Esophagus mucosa (tissue), 1 donor: ENCODE measurements at places on chromosomes 7 and 10. TPM values are rescaled to one million over a fixed set of nuclear protein-coding genes. Genes with fewer than 3 reads are reported as not detected.

Gene CALCR
- total RNA-seq, result not detected

Gene DNAJC12
- total RNA-seq, result 0.16 TPM

Gene CACNB2
- 0.40 TPM for total RNA-seq

Gene ATP6V0A4
- 1.6 TPM for total RNA-seq

Gene MCU
- 23.0 TPM for total RNA-seq

Gene NPTX2
- total RNA-seq, result 1.4 TPM

Gene PSAP
- total RNA-seq, result 376 TPM

Gene DUSP5
- total RNA-seq, result 26.8 TPM

DNA sequence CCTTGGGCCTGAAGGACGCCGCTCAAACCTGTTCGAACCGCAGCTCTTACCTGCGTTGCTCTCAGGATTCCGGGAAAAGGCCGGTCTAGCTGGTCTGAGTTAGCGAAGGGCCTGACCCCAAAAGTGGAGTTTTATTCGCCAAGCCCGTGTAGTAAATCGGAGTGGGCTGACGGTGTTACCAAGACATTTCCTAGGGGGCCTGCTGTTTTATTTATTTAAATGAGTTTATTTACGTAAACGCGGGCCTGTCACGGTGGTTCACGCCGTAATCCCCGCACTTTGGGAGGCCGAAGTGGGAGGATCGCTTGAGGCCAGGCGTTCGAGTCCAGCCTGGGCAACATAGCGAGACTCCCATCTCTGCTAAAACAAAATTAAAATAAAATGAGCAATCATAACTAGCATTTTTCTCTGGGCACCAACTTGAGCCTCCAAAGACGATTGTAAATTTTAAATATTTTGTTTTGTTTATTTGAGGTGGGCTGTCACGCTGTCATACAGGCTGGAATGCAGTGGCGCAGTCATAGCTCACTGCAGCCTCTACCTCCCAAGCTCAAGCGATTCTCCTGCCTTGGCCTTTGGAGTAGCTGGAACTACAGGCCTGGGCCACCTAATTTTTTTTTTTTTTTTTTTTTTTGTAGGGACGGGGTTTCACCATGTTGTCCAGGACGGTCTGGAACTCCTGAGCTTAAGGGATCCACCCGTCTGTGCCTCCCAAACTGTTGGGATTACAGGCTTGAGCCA lies 903 bp downstream of the ZNF655 start:
- no peak for ATAC-seq

- ATAC-seq, result no peak
Observed at GRCh38 chr7:134995239-134996096, 9.2 kb downstream of the AGBL3 start.

DNA sequence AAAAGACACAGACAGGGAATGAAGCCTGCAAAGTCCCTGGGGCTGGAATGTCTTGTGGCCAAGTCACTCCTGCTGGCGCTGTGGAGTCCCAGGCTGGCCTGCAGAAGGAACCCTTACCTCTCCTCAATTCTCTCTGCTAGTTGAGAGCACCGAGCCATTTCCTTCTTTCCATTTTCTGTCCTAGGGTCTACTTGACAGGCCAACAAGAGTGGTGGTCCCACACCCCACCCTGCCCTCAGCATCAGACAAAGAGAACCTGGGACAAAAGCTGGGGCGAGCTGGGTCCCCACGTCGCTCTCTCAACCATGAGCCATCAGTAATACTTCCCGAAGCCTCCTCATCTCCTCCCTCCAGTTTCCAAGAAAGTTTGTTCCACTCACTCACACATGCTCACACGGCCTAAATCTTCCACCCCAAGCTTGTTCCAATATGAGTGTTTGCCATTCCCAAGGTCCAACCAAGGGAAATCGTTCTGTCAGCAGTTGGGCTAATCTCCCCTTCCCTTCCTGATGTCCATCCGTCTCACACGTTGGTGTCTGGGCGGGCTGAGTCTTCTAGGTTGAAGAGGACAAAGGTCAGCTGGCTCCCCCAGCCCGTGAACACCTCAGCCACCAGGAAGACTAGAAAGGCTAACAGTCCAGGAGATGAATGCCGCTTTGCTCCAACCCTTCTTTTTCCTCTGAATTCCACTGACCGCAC lies 44.3 kb downstream of the CLEC2L start:
- ATAC-seq, result no peak

- no peak for ATAC-seq
Observed at GRCh38 chr10:116132780-116133399, 140.1 kb downstream of the GFRA1 start.

DNA sequence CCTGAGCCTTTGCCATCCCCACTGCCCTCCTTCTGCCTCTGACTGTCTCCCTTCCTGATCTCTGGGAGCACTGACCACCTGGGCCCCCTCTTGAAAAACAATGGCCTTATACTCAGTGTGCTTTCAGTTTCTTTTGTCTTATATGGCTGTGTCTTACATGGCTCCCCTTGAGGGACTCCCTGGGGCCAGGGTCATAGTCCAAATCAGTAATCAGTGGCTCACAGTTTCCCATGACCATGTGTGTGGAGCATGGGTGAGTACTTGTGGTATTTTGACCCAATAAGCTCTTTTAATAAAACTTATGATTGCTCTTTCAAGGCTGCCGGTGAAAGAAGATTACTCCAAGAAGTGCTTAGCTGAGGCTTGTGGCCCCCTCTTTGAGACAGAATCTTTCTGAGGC lies 62.4 kb upstream of the PCBD1 start:
- no peak for ATAC-seq

- peak; percentile 39 for ATAC-seq
Observed at GRCh38 chr10:4266416-4267085, 481.5 kb upstream of the KLF6 start.

GRCh38 chr10:120402147-120402766 lies 54.8 kb upstream of the PLPP4 start:
- no peak for ATAC-seq

DNA sequence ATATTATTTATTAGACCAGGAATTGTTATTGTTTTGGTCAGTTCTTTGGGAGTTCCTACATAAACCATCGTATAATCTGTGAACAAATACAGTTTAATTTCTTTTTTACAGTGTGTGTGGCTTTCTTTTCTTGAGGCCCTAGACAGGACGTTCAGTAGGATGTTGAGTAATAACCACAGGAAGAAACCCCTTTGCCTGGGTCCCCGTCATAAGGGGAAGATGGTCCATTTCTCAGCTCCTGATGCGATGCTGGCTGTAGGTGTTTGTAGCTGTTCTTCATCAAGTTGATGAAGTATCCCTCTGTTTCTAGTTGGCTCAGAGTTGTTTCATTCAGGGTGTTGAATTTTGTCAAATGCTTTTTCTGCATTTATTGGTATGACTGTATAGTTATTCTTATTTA lies 219.7 kb upstream of the ADARB2 start:
- ATAC-seq, result no peak

DNA sequence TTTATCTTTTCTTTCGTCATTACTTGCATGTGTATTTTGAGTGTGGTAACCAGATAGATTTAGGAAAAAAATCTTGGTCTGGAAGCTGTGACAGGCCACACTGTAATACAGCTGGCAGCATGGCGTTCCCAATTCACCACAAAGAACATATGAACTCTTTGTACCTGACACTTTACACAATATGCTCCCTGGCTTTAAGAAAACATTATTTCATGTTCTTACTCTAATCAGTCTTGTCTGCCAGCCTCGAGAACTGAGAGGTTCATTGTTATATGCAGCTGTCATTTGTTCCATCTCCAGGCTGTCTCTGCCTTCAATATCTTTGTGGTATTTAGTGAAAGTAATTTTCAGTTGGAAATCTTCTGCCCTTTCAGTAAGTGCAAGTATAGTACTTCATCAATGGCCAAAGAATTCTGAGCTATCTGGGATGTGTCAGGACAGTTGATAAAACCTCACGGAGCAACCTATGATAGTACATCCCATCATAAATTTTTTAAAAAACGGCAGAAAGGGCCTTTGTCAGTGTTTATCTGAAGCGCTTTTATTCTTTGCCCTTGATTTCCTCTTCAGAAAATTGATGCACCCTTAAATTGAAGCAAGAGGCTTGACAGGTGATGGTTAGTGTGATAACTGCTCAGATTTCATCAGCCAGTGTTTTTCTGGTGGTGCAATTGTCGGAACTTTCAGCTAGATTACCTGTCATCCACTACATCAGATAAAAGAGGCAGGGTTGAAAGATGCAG lies 146.3 kb upstream of the SP8 start:
- no peak for ATAC-seq

DNA sequence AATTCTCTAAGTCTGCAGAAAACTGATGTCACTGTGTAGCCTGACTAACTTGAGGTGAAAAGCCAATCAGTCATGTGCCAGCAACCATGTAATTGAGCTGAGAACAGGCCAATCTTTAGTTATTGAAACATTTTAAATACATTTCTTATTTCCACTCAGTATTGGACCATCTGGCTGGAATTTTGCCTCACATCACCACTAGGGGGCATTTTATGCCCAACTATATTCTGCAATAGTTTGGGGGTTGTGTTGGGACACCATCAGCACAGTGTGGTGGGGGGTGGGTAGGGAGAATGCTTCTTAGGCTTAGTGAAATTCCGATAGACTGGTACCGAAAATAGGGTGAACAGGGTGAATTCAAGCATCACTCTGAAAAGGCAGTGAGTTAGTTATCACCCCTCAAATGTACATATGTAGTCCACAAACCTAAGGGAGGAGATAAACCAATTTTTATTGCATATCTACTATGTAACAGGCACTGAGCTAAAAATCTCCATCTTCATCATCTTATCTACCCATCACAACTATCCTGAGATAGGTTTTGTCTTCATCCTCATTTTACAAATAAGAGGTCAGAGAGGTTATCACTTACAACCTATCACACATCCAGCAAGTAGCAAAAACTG lies 17.8 kb downstream of the NPSR1 start:
- ATAC-seq, result peak; percentile 37

GRCh38 chr7:102152672-102153598 lies 133.7 kb upstream of the SH2B2 start:
- ATAC-seq, result peak; percentile 90

DNA sequence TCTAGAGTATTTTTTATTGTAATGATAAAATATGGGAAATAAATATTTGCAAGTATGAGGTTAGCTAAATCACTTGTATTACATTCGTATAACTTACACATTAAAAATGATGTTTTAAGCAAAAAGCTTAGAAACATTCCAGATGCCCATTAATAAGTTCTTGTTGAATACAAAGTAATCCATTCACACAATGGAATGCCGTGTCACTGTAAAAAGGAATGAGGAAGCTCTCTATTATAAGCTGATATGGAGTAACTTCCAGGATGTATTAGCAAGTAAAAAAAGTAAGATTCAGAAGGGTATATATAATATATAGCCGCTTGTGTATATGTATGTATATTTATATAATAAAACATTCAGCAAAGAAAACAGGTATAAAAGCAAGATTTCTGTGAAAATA lies 412.8 kb upstream of the MTPN start:
- ATAC-seq, result no peak

GRCh38 chr7:152866791-152867501 lies 107.4 kb downstream of the ACTR3B start:
- no peak for ATAC-seq
